Suprapubic skin (tissue), 4 donors: ENCODE measurements at places on chromosomes 7 and 10. TPM values are rescaled to one million over a fixed set of nuclear protein-coding genes. Genes with fewer than 3 reads are reported as not detected.

DNA sequence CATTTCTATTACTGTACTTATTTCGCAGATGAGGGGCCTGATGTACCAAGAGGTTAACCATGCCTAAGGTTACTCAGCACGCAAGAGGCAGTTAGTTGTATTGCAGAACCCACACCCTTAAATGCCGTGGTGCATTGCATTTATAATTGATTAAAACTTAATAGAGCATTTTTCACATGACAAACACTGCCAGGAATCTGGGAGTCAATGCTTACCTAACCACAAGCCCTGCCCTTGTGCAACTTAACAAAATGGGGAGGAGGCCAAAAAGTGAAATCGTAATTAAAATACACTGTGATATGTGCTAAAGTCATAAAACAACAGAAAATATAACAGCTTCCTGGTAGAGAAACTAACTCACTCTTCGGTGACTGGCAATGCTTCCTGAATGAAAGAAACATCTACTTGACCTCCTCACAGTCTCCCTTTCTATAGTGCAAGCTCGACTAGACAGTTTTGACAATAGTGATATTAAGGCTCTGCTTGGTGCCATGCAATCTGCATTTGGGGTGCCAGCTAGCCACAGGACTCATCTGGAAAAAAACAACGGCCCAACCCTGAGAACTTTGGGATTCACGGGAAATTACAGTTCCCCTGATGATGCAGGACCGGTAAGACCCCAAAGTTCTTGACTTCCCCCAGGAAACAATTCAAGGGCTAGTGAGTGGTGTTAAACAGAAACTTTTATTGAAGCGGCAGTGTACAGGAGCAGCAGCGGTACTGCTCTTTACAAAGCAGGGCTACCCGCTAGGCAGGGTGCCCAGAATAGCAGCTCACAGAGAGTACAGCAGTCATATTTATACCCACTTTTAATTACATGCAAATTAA is 612.4 kb downstream of the TNS3 start:
- H3K4me1 ChIP-seq, result no peaks in the 10 kb centered on the region
- no peak for DNase-seq
- no peak overlapping the region for H3K27ac ChIP-seq
- no peaks in the 10 kb centered on the region for H3K27me3 ChIP-seq

GRCh38 chr7:23618241-23618640 is 21.1 kb downstream of the CCDC126 start:
- H3K27ac ChIP-seq, result no peak overlapping the region
- no peaks in the 10 kb centered on the region for H3K4me1 ChIP-seq
- no peaks in the 10 kb centered on the region for H3K27me3 ChIP-seq
- H3K4me3 ChIP-seq, result no peak overlapping the region

DNA sequence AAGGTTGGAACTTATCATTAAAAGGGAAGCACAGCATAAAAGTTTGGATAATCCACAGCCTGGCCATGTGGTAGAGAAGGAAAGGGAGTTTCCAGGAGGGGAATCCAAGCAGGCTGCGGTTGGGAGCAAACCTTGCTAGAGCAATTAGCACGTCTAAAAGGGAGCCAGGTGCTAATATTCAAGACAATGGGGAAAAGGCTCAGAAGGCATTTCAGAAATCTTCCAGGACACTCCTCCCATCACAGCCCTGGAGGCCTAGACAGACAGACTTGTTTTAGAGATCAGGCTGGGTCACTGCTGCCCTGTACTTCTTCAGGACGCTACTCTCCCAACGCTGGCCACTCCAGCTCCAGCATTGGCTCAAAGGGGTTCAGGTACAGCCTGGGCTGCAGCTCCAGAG is 96.2 kb upstream of the KAT6B start:
- no peak overlapping the region for H3K27ac ChIP-seq
- no peak for DNase-seq
- H3K4me1 ChIP-seq, result no peaks in the 10 kb centered on the region
- no peaks in the 10 kb centered on the region for H3K36me3 ChIP-seq

- H3K4me1 ChIP-seq, result no peaks in the 10 kb centered on the region
Measured at GRCh38 chr10:120732067-120732466, 119.1 kb upstream of the WDR11 start.

Gene ANKRD2
- total RNA-seq, result 2.0 TPM
